CD8-positive, alpha-beta T cell (primary cell): ENCODE measurements at places on chromosomes 1 and 21. TPM values are rescaled to one million over a fixed set of nuclear protein-coding genes. Genes with fewer than 3 reads are reported as not detected.

GRCh38 chr1:53450225-53450624 is 9.0 kb upstream of the DMRTB1 start:
- no peak for DNase-seq

Gene BRINP3
- not detected for total RNA-seq

DNA sequence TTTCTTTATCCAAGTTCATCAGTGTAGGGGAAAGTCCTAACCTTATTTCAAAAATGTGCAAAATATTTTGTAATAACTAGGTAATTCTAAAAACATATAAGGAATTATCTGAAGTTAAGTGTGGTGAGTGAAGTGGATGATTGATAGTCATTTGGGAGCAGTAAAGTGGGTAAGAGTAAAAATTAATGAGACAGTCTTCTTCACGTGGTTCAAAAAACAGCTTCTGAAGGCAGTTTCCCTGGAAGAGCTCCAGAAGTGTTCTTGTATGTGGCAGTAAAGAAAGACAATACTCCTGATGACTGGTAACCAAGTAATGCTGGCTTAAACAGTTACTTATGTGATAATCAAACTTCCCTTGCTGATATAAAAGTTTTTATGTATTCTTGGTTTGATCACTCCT is 50.3 kb downstream of the LEPR start:
- no peak for DNase-seq

DNA sequence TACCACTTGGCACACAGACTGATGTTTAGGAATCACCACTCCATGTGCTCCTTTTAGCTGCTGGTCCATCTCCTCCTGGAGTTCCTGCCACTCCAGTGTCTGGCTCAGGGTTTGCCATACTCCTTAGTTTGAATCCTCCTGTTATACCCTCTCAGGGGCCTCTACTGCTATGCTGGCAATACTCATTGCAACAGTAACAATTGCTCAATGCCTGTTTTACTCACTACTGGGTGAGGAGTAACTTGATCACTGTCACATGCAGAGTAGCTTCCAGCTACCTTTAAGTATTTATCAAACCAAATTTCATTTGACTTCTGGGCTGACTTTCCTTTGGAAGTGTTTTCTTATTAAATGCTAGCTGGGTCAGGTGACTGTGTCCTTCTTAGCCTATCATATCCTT is 107.2 kb upstream of the WLS start:
- DNase-seq: no peak

GRCh38 chr21:37257511-37257966 is 9.6 kb downstream of the VPS26C start:
- no peak for DNase-seq
